Fibroblast of pulmonary artery (primary cell): ENCODE measurements at places on chromosomes 7 and 10.

GRCh38 chr7:22378199-22378980 lies 21.4 kb upstream of the RAPGEF5 start:
- DNase-seq, result no peak

DNA sequence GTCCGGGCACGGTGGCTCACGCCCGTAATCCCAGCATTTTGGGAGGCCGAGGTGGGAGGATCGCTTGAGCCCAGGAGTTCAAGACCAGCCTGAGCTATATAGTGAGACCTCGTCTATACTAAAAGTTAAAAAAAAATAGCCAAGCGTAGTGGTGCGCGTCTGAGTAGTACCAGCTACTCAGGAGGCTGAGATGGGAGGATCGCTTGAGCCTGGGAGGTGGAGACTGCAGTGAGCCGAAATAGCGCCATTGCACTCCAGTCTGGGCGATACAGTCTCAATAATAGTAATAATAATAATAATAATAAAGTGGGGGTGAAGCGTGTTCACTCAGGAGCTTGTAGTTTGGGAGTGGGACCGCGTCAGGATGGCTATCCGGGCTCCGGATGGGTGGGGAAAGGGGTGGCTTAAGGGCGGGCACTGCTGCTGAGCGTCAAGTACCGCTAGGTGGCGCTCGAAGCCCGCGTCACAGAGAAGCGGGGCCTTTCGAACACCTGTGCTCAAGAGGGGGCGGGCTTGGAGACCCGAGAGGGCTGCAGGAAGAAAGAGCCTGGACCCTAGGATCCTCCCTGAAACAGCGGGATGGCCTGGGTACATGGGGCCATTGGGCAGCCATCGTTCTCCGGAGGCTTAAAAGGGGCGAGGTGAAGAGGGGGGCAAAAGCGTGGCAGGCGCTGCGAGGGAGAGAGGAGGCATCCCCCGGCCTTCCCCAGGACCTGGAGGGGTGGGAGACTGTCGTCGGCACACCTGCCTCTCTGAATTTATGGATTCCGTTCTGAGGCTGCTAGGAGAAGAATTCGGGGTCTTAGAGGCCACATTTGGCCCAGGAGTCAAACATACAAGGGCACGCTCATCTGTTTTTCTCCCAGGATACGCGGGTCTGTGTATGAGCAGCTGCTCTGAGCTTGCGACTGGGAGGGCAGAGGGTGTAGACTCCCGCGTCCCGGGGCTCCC lies 14.5 kb downstream of the LBX1 start:
- peak; percentile 50 for DNase-seq

DNA sequence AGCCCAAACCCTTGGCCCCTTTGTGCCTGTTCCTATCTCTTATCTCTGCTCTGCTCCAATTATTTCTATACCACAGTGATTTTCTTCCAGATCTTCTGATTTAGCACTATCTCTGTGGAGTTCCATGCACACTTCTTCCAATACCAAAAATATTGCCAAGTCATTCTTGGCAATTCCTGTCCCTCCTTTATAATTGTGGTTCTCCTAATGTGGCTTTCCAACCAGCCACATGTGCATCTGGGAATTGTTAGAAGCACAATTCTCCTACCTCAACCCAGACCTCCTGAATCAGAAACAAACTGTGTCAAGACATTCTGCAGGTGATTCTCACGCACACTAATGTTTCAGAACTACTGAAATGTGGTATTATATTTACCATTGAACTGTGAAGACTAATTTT lies 447.8 kb upstream of the IGFBP3 start:
- no peak for DNase-seq

DNA sequence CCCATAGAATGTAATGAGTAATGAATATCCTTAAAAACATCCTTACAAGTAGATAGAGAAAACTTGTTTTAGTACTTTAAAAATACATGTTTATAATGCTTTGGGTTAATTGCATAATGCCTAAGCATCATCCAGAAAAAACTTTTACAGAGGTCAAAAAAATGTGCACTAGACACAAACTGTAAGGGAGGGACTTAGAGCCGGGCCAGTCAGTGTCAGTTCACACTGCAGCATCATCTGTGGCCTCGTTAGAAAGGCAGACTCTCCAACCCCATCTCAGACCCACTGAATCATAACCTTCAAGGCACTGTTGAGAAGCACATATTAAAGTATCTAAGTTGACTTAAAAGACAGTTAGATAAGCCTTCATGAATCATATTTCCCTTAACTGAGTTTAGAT lies 230.1 kb upstream of the PRPS1L1 start:
- peak; percentile 66 for DNase-seq

DNA sequence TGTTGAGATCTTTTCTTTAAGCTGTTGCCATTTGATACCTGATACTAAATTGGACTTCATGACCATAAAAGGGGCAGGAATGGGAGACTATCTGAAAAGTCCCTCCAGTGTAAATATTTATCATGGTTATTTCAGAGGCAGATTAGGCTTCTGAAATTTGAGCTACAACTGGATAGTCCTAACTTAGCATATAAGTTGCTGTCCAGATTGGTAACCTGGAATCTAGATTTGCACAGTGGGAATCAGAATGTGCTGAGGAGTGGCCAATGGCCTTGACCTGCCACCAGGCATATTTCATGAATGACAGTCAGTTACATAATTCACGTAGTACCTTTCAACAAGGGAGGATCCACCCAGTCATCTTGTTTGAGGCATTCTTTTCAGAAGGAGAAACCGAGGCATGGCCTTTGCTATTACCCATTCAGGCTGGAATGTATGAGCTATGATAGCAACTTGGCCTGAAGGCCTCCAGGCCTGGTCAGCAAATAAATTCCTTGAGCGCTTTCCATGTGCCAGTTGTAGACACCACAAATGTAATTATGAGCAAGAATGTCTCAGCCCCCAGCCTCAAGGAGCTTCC lies 80.0 kb downstream of the EEPD1 start:
- no peak for DNase-seq

GRCh38 chr10:7186387-7187018 lies 224.3 kb downstream of the SFMBT2 start:
- DNase-seq, result peak; percentile 2

- DNase-seq, result peak; percentile 64
Measured at GRCh38 chr10:58820861-58821751, 308.4 kb downstream of the BICC1 start.

DNA sequence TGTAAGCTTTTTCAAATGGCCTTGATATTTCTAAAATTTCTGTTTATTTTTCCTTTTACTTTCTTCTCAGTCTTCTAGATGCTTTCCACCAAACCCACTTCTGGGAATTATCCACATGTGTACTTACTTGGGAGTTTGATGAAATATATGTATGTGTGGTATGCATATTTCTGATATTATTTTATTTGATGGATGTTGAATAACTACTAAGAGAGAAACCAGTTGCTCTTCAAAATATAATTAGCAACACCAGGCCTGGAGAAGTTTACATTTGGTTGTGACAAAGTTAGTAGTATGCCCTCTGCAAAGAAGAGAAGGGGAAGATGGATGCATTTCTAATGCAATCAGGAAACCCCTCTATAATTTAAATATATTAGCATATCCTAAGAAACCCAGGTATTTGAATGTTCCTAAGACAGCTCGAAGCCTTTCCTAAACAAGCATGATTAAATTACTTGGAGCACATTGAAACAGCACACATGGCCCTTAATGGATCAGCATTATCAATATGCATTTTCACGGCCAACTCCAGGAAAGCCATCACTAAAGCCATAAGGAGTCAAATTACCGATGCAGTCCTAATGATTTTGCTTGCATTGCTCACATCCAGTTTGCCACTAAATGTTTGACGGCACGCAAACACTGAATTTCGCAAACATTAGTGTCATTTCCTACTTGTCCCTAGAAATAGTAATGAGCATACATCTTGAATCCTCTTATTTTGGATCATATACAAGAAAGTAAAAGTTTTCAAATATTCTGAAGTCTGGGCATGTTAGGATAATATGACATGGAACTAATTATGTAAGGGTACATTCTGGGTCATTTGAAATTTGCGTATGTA lies 393.8 kb downstream of the EXOC4 start:
- DNase-seq, result no peak

- no peak for DNase-seq
Measured at GRCh38 chr10:13417459-13418126, 69.5 kb upstream of the SEPHS1 start.

DNA sequence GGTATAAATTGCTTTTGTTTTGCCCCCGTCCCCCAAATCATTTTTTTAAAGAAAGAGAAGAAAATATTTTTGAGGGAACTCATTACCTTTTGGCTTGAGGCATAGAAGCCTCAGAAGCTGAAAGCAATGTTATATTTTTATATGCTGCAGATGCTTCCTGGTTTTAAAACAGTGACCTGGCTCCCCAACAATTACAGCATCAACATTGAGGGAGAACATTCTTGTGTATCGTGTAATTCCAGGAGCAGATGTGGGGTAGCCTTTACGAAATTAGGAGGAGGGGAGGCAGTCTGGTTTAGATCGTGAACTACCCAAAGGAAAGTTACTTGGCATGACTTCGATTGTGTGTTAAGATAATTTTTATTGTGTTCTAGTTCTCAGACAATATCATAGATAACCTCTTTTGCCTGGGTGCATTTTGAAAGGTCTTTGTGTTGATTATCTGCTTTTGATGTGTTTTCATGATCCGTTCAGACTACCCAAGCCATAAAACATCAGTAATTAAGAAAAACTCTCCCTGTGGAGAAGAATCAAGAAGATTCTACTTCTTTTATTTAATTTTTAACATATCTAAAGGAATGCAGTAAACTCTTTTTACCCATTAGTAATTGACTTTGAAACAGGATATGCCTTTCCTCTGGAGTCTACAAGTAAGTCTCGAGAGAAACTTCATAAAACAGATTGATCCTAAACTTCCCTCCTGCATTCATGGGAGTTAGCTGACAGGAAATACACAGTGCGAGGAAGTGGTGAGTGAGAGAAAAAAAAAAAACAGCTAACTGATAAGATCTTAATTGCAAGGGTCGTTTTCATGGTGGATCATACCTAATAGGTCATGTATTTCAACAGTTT lies 141.4 kb downstream of the KIAA1217 start:
- peak; percentile 60 for DNase-seq

GRCh38 chr7:8261711-8262695 lies at the start of gene ICA1:
Gene ICA1, minus strand, starts transcription at chr7:8262167. Its CDS starts 26,241 bp downstream, at chr7:8235926.
- DNase-seq, result peak; percentile 8

DNA sequence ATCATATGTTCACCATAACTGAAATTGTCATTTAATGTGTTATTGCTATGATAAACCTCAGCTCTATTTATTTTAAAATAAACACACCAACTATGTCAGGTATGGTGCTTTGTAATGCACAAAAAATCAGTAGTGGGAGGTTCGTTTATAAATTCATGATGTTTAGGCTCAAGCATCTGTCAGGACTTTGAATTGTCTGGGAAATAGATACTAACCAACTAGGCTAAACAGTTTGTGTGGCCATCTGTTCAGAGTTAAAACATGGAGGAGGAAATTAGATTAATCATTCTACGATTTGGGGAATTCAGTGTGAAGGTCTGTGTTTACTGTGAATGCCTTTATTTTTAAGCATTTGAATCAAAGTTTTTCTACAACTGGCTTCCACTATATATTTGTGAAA lies 212.6 kb upstream of the FZD8 start:
- DNase-seq, result no peak

GRCh38 chr7:106480161-106480579 lies 180.8 kb downstream of the CCDC71L start:
- no peak for DNase-seq

GRCh38 chr7:1709900-1710299 lies 39.8 kb downstream of the ELFN1 start:
- no peak for DNase-seq
